ENCODE measurements at places on chromosomes 2 and 18.

DNA sequence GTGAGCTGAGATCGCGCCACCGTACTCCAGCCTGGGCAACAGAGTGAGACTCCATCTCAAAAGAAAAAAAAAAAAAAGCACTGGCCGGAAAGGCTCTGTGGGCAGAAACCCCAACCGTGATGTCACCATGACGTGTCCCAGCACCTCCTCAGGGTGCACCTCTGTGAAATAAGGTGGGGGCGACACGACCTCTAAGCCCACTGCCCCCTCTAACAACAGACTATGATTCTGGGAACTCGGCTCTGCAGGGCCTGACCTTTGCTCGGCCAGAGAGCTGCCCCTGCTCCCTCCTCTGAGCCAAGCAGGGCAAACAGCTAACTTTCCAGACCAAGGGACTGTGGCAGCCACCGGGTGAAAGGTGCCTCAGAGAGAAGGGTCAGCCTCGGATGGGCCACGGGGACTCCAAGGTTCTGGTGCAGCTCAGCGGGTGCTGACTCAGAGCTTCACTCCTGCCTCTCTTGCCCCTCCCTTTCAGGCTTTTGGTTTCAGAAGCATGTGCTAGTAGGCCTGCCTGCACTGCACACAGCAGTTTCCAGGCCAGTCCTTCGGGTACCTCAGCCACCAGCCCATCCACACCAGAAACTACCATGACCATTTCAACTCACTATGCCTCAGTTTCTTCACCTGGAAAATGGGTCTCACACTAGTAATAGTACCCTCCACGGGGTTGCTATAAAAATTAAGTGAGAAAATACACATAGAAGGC lies 8.0 kb downstream of the TMBIM1 start:
- DNase-seq: peak; percentile 42

- no peak for DNase-seq
Observed at GRCh38 chr2:4762951-4763376, 929.2 kb upstream of the SOX11 start.

- DNase-seq: no peak
Observed at GRCh38 chr2:98515250-98515991, 70.8 kb downstream of the INPP4A start.

- DNase-seq: no peak
Observed at GRCh38 chr2:220847006-220847405, 725.1 kb downstream of the EPHA4 start.

GRCh38 chr2:224523626-224524577 lies 61.3 kb downstream of the CUL3 start:
- DNase-seq: no peak

GRCh38 chr2:240986787-240987411 lies 11.5 kb upstream of the SNED1 start:
- DNase-seq: no peak
